Right renal pelvis (tissue), 4 donors: ENCODE measurements at places on chromosomes 16 and 17. TPM values are rescaled to one million over a fixed set of nuclear protein-coding genes. Genes with fewer than 3 reads are reported as not detected.

PYDC1 gene
- not detected for polyA plus RNA-seq

TSNAXIP1 gene
- polyA plus RNA-seq = 9.0 TPM

HIC1 gene
- polyA plus RNA-seq = 15.3 TPM

CD300H gene
- not detected for polyA plus RNA-seq

NOXO1 gene
- 0.97 TPM for polyA plus RNA-seq

FADS6 gene
- polyA plus RNA-seq = 0.67 TPM

ZNF778 gene
- polyA plus RNA-seq = 6.2 TPM

MPV17L gene
- 10.8 TPM for polyA plus RNA-seq

KRT23 gene
- polyA plus RNA-seq = 2.4 TPM

FSCN2 gene
- polyA plus RNA-seq = 2.0 TPM

GPRC5C gene
- polyA plus RNA-seq = 129 TPM

- no peak for DNase-seq
Measured at GRCh38 chr17:33057564-33057963, 65.9 kb downstream of the SPACA3 start.

DNA sequence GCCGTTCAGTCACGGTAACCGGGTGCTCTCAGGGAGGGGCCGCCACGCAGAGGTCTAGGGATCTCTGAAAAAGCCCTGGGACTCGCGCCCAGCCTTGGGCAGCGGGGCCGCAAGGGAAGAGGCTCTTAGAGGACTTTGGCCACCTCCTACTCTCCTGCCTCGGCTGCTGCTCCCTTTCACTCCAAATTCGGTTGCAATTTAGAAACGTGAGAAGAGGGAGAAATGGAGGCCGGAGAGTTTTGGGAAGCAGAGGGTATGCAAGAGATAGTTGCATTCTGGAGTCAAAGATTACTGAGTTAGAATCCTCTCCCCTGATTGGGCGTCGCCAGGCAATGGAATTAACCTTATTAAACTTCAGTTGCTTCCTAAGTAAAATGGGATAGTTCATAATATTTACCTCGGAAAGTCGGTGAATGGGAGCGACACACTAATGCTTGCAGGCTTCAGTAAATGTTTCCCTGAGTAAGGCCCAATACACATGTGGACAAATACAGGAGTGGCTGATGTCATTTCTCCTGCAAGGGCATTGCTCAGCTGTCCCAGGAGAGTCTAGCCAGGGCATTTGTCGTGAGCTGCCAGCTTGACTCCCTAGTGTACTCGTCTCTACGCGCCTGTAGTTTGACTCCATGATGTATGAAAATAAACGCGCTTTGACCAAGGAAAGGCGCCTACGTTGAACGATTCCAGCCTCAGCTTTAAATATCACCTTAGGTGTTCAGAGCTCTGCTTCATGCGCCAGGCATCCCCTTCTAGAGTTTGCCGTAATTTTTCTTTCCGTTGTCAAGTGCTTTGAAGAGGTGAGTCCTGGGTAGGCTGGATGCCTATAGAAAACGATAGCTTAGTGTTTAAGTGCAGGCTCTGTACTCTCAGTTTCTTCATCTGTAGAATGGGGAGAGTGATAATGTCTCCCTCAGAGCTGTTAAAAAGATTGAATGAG, 667 bp downstream of the OGFOD1 start:
- DNase-seq = no peak

DNA sequence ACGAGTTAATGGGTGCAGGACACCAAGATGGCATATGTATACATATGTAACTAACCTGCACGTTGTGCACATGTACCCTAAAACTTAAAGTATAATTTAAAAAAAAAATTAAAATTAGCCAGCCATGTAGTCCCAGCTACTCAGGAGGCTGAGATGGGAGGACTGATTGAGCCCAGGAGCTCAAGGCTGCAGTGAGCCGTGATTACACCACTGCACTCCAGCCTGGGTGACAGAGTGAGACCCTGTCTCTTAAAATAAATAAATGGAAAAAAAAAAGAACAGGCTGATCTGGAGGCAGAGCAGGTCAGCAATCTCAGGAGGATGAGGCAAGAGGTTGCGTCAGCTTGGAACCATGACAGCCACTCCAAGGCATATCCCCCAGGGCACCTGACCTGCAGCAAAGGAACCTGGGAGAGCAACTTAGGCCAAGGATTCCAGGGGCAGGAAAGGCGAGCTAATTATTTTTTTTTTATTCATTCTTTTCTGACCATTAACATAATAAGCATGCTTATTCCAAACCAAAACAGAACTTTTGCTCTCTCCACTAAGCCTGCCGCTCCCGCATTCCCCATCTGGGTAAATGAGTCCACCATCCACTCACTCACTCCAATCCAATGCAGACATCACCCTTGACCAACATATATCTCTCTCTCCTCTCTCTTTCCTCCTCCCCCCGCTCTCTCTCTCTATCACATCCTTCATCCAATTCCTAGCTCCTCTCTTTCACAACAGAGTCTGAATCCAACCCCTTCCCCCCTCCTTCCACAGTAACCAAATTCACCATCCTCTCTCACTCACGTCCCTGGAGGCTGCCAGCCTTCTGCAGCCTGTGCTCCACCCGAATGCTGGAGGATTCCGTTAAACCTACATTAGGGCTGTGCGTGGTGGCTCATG, 47.7 kb downstream of the TK2 start:
- no peak for DNase-seq

- DNase-seq = no peak
Measured at GRCh38 chr16:83475108-83475507, 332.7 kb upstream of the HSBP1 start.

DNA sequence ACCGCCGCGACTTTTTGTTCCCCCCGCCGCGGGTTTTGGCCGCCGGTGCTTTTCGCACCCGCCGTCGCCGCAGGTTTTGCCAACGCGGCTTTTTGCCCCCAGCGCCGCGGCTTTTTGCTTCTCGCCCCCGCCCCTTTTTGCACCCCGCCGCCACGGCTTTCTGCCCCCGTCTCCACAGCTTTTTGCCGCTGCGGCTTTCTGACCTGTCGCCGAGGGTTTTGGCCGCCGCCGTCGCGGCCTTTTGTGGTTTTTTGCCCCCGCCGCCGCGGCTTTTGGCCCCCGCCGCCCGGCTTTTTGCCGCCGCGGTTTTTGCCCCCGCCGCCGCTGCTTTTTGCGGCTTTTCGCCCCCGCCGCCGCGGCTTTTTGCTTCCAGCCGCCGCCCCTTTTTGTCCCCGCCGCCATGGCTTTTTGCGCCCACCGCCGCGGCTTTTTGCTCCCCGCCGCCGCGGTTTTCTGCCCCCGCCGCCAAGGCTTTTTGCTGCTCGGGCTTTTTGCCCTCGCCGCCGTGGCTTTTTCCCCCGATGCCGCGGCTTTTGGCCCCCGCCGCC, 151.1 kb downstream of the KCNJ18 start:
- DNase-seq = no peak

GRCh38 chr17:55720919-55721836, 1.5 kb downstream of the TMEM100 start:
- no peak for DNase-seq

GRCh38 chr17:65364438-65364837, 197.0 kb downstream of the AXIN2 start:
- DNase-seq = no peak

- no peak for DNase-seq
Measured at GRCh38 chr16:68397710-68398201, 50.6 kb downstream of the SMPD3 start.

- no peak for DNase-seq
Measured at GRCh38 chr17:3921006-3921405, 4.7 kb upstream of the P2RX1 start.

DNA sequence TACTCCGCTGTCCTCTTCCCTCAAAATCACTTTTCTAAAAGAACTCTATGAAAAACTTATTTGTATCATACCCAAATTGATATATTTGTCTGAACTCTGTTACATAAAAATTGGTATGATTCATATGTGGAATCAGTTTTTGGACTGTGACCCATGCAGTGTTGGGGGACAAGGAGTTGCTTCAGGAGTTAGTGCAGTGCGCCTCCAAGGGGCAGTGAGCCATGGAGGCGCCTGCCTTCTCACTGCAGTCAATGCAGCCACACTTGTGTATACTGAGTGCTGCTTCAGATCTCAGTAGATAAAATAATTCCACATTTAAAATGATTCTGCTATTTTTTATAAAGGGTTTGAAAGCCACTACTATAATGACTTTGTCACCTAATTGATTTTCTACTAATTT, 32.5 kb downstream of the DGKE start:
- no peak for DNase-seq

- DNase-seq = no peak
Measured at GRCh38 chr16:3147046-3147756, 12.4 kb downstream of the ZNF213 start.

- no peak for DNase-seq
Measured at GRCh38 chr16:12453832-12454231, 349.9 kb downstream of the CPPED1 start.

DNA sequence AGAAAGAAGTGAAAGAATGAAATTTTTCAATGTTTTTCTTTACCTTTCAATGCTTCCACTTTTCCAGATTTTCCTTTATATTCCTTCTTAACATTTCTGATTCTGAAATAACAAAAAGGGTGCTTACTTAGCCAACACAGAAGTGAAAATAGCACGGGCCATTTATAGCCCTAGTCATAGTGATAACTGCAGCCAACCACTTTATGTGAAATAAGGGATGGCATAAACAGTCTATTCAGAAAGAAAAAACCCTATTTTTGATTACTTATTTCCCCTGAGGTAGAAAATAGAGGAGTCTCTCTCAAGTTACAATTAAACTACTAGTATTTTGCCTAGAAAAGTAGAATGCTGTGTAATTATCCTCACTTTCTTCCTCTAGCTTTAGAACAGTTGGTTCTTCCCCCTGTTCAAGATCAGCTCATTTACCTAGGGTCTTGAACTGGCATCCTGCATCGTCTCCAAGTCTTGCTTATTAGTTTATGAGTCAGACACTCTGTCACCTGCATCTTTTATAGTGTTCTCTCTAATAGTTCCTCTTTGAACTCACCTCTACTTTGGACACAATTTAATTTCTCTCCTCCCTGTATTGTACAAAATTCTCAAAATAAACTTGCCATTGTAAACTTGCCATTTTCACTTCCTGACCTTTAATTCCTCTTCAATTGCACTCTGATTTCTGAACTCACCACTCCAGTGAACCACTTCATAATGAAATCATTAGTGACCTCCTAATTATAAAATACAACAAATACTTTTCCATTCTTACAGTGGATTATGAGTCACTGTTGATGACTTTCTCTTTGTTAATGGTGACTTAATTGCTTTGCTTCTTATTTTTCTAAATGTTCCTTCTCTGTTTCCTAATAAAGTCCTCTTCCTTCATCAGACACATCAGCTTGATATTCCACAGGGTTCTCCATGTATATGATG, 23.6 kb downstream of the ABCA6 start:
- DNase-seq = no peak

DNA sequence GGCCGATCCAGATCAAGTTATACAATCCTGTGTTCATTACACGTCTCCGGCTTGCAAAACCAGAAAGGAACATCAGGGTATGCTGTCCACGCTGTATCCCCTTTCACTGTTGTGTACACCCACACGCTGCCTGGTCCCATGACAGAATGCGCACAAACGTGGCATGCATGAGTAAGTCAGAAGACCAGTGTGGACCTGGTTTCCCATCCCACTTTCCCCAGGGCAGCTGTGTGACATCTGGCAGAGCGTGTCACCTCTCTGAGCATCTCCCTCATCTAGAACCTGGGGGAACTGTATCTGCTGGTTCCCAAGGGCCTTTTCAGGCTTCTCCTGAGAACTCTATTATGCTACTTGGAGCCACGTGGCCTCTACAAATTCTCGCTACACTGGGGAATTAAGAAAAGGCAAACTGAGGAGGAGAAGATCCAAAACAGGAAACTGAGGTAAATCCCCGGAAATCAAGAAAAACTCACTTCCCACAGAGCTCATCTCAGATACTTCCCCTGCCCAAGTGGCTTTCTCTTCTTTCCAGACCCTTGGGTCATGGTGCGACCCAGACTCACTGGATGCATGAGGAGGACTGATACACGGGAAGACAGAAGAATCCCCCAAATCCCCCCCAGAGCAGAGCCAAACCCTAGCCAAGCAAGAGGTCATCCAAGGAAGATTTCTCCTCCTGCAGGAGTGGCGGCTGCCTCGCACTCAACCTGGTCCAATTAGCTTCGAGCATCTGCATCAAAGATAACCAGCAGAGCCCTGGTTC, 139.3 kb downstream of the GAS7 start:
- no peak for DNase-seq

DNA sequence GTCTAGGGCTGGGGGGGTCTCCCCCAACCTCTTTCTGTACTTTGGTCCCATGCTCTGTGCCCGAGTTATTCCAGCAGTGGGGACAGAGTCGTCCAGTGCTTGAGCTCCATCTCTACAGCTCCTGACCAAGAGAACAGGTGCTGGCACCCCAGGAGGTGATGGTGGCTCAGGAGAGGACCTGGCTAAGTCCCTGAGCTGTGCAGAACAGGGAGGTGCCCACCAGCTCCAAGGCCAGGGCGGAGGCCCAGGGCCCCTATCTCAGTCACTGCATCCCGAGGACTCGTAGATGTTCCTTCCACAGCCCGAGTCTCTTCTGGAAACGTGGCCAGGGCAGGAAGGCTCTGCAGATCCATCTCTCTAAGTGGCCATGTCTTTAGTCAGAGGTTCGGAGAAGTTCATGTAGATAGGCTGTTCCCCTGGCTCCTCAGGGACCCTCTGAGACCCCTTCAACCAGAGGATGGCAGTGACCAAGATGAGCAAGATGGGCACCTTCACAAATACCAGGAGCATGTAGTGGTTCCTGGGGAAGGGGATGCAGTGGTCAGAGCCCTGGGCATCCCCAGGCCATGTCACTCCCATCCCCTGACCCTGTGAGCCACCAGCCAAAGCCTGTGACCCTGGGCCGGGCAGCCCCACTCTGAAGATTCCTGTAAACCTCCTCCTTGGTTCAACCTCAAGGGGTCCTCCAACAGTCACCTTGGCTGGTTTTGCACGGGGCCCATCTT, 8.7 kb downstream of the CD300LB start:
- DNase-seq = no peak

DNA sequence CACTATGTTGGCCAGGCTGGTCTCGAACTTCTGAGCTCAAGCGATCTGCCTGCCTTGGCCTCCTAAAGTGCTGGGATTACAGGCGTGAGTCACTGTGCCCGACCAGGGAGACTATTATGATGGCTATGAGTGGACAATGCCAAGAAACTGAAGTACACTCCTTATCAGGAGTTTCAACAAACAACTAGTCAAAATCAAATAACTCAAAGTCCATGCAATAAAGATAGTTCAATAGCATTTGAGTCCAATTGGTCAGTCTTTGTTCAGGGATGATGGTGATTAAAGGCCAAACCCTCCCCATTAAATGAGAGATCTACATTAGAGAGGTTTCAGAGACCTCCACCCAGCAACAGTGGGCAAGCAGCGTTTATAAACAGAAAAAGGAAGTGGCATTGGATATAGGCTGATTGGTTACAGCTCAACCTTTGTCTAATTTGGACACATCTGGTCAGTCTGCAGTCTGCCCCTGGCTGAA, 8.0 kb downstream of the CHST5 start:
- DNase-seq = no peak
